ENCODE measurements at places on chromosomes 16 and 17.
A peak's percentile ranks its signal among the peaks of the same experiment; 100 is the strongest.

GRCh38 chr16:79589601-79590102 is 10.9 kb downstream of the MAF start:
- peaks cover 8% of the 10 kb centered on the region for H3K36me3 ChIP-seq
- H3K4me1 ChIP-seq = peaks cover 7% of the 10 kb centered on the region
- H3K27me3 ChIP-seq = peaks cover 34% of the 10 kb centered on the region
- no peak for DNase-seq
- peak overlapping the region; percentile 38 for H3K4me3 ChIP-seq
- H3K27ac ChIP-seq = no peak overlapping the region

GRCh38 chr17:77531002-77531401 is 390.2 kb downstream of the SEC14L1 start:
- H3K36me3 ChIP-seq = no peaks in the 10 kb centered on the region
- DNase-seq = no peak
- H3K4me3 ChIP-seq = no peak overlapping the region
- H3K27ac ChIP-seq = no peak overlapping the region

- no peak overlapping the region for H3K27ac ChIP-seq
- no peak overlapping the region for H3K4me3 ChIP-seq
- peaks cover 11% of the 10 kb centered on the region for H3K36me3 ChIP-seq
- no peaks in the 10 kb centered on the region for H3K27me3 ChIP-seq
Observed at GRCh38 chr16:23081675-23082119, 67.6 kb downstream of the USP31 start.

DNA sequence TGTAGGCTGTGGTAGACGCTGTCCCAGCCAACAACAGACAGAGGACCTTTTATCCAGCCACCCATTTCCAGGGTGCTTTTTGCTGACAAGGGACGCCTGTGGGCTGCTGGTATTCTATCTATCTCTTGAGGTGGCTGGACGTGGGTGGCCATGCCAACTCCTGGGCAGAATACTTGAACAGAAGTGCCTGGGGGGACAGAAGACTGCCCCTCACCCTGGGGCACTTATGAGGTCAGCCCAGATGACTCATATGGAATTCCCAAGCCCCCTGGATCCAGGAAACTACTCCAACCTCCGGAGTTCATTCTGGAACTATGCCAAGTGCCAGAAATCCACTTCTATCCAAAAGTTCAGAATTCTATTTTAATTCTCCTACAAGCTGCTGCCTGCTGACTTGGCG is 61.3 kb downstream of the CDRT4 start:
- H3K27me3 ChIP-seq = no peaks in the 10 kb centered on the region
- no peak for DNase-seq
- H3K36me3 ChIP-seq = no peaks in the 10 kb centered on the region
- no peaks in the 10 kb centered on the region for H3K4me1 ChIP-seq
- no peak overlapping the region for H3K4me3 ChIP-seq

- DNase-seq = no peak
- H3K27me3 ChIP-seq = no peaks in the 10 kb centered on the region
- no peak overlapping the region for H3K27ac ChIP-seq
- H3K4me3 ChIP-seq = no peak overlapping the region
- peaks cover 11% of the 10 kb centered on the region for H3K4me1 ChIP-seq
- H3K36me3 ChIP-seq = no peaks in the 10 kb centered on the region
Observed at GRCh38 chr16:824194-824593, 23.7 kb upstream of the GNG13 start.

DNA sequence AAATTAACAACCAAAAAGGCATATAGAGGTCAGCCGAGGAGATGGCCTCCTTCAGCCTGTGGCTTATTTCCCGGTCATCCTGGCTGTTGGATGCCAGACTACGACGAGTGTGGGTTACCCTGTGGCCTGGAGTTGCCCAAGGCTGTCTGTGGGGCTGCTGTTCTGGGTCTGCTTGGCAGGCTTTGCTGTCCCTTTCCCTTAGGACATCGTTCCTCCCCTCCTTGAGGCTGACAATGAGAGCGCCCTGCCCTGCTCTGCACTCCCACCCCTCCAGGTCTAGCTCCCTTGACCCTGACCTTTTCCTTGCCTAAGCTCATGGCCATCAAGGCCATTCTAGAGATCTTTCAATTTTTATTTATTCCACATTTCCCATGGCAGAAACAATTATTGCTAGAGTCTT is 1.9 kb upstream of the CBFB start:
- H3K4me3 ChIP-seq = no peak overlapping the region
- no peak overlapping the region for H3K27ac ChIP-seq
- DNase-seq = peak; percentile 34

- H3K36me3 ChIP-seq = no peaks in the 10 kb centered on the region
- H3K4me1 ChIP-seq = no peaks in the 10 kb centered on the region
- H3K27me3 ChIP-seq = no peaks in the 10 kb centered on the region
- H3K27ac ChIP-seq = no peak overlapping the region
- no peak overlapping the region for H3K4me3 ChIP-seq
Observed at GRCh38 chr16:65991149-65991701, 375.3 kb upstream of the CDH5 start.

GRCh38 chr17:83080858-83081683 is 1.7 kb downstream of the METRNL start:
- H3K36me3 ChIP-seq = peaks cover 22% of the 10 kb centered on the region
- H3K27ac ChIP-seq = peak overlapping the region; percentile 92
- peaks cover 49% of the 10 kb centered on the region for H3K4me1 ChIP-seq
- DNase-seq = peak; percentile 57

DNA sequence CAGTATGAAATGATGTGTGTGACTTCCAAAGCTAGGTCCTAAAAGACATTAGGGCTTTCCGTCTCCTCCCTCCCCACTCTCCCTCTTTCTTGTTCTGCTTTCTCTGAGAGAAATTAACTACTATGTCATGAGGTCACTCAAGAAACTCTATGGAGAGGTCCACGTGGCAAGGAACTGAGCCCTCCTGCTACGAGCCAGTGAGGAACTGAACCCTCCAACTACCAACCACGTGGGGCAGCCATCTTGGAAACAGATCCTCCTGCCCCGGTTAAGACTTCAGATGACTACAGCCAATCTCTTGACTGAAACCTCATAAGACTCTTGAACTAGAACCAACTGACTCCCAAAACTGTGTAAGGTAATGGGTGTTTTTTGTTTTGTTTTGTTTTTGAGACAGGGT is 4.2 kb upstream of the ALOX15 start:
- H3K27me3 ChIP-seq = peaks cover 78% of the 10 kb centered on the region
- H3K4me1 ChIP-seq = peaks cover 9% of the 10 kb centered on the region
- no peak for DNase-seq
- H3K4me3 ChIP-seq = no peak overlapping the region
- no peak overlapping the region for H3K27ac ChIP-seq

DNA sequence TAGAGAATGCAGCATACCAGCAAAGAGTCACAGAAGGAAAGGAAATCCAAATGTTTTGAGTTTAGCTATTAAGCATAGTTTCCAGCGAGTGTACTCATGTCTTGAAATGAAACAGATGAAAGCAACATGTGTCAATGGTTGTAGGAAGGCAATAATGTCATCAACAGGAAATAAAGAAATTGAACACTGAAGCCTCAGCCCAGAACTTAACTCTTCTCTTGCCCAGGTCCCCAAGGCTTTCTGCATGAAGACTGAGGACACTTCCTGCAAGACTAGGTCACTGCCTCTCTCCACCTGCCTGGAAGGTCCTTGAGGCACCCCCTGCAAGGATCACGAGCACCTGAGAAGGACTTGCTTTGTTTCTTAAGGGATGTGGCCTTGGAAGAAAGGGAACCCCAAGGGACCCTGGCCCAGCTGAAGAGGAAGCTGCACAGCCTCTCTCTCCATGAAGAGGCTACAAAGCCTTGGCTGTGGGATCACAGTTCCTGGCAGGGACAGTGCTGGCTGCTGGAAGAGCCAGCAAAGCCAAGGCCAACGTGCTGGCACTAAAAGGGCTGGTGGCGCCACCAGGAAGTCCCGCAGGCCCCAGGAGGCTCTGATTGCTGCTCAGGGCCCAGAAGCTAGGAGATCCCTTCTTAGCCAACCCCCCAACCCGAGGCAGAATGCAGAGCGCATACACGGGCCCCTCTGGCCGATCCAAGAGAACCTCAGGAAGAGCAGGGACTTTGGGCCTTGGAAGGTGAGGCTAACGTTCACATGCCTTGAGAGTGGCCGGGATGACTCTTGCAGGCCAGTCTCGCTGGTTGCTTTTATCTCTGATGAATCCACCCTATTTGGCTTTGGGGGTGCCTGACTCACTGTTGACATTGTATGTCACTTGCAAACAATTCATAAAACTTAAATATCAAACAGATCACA is 23.4 kb upstream of the AXIN2 start:
- peaks cover 5% of the 10 kb centered on the region for H3K4me1 ChIP-seq
- H3K4me3 ChIP-seq = no peak overlapping the region
- DNase-seq = no peak
- H3K27me3 ChIP-seq = no peaks in the 10 kb centered on the region

DNA sequence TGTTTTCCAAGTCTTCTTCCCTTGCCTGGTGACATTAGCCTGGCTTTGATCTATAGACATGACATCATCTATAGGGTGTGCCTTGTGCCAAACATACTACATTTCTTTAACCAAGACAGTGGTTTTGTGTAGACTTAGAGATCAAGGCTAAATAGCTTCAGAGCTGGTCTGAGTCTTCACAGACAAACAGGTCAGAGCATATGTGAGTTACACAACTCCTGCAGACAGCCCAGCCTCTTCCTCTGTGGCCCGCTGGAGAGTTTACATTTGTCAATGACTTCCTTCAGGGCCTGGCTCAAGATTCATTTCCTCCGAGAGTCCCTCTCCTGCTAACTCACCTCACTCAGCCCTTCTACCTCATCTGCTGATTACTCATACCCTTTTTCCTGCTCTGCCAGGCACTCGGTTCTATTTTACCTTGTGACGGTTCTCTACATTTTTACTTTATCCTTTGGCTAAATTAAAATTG is 73.1 kb upstream of the TANC2 start:
- DNase-seq = peak; percentile 55
- no peak overlapping the region for H3K4me3 ChIP-seq
- no peaks in the 10 kb centered on the region for H3K36me3 ChIP-seq
- H3K27ac ChIP-seq = no peak overlapping the region
- H3K27me3 ChIP-seq = peaks cover 14% of the 10 kb centered on the region

DNA sequence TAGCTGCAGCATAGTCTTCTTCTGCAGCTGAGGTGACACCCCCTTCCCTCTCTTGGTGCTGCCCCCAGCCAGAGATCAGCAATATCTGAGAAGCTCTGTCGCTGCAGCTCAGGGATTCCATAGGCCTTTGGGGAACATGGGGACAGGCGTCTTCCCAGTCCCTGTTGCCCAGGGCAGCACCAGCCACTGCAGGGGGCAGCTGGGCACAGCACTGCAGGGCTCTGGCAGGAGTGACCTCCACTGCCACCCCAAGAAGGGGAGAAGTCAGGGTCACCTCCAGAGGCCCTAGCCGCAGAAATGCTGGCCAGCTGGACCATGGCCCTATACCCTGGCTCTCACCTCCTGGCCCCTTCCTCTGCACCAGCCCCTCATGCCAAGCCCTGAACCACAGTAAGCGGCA is 16.9 kb downstream of the SCN4A start:
- DNase-seq = no peak
- no peak overlapping the region for H3K27ac ChIP-seq
- H3K36me3 ChIP-seq = no peaks in the 10 kb centered on the region
- H3K27me3 ChIP-seq = no peaks in the 10 kb centered on the region

DNA sequence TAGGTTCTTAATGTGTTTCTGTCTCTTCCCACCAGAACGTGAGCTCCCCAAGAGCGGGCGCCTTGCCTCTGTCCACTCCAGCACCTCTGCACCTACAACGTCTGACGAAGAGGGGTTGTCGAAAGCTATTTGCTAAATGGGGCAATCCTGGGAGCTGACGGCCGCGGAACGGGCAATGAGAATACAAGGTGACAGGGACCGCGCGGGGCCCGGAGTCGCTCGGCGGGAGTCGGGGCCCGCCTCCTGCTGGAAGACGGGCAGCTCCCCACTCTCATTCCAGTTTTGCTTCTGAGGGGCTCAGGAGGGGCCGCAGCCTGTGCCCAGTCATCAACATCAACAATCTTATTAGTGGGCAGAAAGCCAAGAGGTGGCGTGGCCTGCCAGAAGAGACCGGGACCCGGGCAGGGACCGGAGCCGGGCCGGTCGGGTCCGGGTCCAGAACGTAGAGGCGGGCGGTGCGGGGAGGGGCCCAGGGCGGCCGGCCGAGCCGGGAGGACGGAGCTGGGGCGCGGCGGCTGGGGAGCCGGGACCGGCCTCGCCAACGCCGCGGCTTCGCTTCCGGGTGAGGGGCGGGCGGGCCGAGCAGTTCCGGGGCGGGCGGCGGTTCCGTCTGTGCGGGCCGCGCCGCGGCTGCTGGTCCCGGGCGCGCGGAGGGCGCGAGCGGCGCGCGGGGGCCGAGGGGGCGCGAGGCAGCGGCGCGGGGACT is at the start of gene MOSMO:
TSS of gene MOSMO (plus strand) at position 603 of the 706 bp plus-strand sequence. CDS start 191 bp downstream, outside the sequence.
- H3K4me3 ChIP-seq = peak within 1 kb of the TSS; percentile 85
- no peaks in the 10 kb centered on the region for H3K27me3 ChIP-seq
- H3K27ac ChIP-seq = peak within 1 kb of the TSS; percentile 81
- peaks cover 34% of the 10 kb centered on the region for H3K4me1 ChIP-seq
- peak; percentile 73 for DNase-seq
- no peaks in the 10 kb centered on the region for H3K36me3 ChIP-seq

GRCh38 chr17:28700830-28701492 is 10.7 kb downstream of the PROCA1 start:
- no peaks in the 10 kb centered on the region for H3K27me3 ChIP-seq
- no peak overlapping the region for H3K4me3 ChIP-seq
- peaks cover 40% of the 10 kb centered on the region for H3K36me3 ChIP-seq
- DNase-seq = no peak
- no peaks in the 10 kb centered on the region for H3K4me1 ChIP-seq

- H3K27me3 ChIP-seq = no peaks in the 10 kb centered on the region
- H3K36me3 ChIP-seq = no peaks in the 10 kb centered on the region
- H3K4me1 ChIP-seq = peaks cover 12% of the 10 kb centered on the region
- no peak for DNase-seq
- no peak overlapping the region for H3K4me3 ChIP-seq
- H3K27ac ChIP-seq = no peak overlapping the region
Observed at GRCh38 chr17:29237476-29238132, 9.1 kb upstream of the CRYBA1 start.

GRCh38 chr17:9291912-9292560 is 270.7 kb downstream of the NTN1 start:
- peaks cover 17% of the 10 kb centered on the region for H3K4me1 ChIP-seq
- no peak overlapping the region for H3K4me3 ChIP-seq
- H3K27me3 ChIP-seq = no peaks in the 10 kb centered on the region
- DNase-seq = peak; percentile 48

All from activated CD8-positive, alpha-beta memory T cell treated with anti-CD3 and anti-CD28 coated beads, Interleukin-2, amount 10 ng/mL, durations not matched to agents 7 days and 5 days (primary cell).